ENCODE measurements at places on chromosomes 13 and 19.

DNA sequence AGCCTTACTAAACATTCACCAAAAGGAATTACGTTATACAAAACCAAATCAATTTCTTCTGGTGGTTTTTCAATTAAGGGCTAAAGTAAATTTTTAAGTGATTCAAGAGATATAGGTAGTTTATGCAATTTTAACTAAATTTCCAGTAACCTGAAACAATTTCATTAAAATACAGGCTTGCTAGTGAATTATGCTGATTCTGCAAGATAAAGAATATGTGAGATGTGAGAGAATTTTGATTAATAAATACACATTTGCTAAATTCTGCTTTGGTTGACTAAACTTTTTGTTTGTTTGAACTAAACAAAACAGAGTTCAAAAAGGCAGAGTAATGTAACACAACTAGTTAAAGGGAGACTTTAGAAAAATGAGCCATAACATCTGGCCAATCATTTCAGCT is 27.1 kb downstream of the FGF14 start:
- no peak for DNase-seq

DNA sequence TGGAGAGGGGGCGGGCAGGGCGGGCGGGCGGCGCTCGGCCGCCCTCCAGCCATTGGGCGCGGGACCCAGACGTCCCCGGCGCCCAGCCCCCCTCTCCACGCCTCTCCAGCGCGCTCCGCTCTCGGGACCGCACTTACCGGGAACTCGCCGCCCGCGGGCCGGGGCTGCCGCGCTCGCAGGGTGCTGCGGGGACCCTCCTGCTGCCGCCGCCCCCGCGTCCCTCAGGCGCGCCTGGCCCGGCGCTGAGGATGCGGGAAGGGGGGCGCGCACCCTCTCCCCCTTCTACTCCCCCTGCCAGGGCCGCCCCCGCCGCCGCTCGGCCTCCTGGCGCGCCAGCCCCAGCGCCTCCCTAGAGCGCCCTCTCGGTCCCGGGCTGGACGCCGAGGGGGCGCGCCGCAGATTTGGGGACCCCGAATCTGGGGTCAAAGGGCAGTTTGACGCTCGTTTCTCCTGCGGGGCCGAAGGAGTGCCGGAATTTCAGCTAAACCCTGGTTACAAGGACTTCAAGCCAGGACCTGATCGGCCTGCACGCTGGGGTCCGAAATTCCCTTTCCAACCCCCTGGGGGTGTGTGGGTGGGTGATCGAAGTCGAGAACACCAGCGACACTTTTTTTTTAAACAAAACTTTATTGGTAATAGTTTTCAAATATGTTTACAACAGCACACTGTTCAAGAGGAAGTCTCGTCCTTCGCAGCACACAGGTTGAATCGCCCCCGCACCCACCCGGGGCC is 696 bp upstream of the SAMD1 start:
- peak; percentile 90 for DNase-seq

GRCh38 chr13:98482476-98483444 is 94.1 kb downstream of the STK24 start:
- DNase-seq: peak; percentile 61

GRCh38 chr13:29761815-29762214 is 88.6 kb downstream of the UBL3 start:
- DNase-seq: no peak

GRCh38 chr19:40752257-40752781 is 1.3 kb downstream of the SNRPA start:
- no peak for DNase-seq

DNA sequence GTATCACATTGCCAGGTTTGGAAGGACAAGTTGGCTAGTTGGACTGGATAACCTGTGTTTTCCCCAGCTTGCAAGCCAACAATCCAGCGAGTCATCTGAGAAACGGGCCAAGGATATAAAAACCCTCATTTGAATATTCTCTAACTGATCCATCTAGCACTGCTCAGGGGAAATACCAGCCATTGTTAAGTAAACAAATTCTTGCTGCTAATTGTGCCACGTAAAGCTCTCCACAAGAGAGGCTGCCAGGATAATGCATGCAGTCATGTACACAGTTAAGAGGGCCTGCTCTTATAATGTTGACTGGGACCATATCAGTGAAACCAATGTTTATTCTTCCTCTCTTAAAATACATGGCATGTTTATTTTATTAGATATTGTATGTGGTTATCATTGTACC is 663.2 kb upstream of the SGCG start:
- DNase-seq: no peak

- no peak for DNase-seq
These were observed 88.1 kb downstream of the SHISA2 start for GRCh38 chr13:25963674-25964073.

DNA sequence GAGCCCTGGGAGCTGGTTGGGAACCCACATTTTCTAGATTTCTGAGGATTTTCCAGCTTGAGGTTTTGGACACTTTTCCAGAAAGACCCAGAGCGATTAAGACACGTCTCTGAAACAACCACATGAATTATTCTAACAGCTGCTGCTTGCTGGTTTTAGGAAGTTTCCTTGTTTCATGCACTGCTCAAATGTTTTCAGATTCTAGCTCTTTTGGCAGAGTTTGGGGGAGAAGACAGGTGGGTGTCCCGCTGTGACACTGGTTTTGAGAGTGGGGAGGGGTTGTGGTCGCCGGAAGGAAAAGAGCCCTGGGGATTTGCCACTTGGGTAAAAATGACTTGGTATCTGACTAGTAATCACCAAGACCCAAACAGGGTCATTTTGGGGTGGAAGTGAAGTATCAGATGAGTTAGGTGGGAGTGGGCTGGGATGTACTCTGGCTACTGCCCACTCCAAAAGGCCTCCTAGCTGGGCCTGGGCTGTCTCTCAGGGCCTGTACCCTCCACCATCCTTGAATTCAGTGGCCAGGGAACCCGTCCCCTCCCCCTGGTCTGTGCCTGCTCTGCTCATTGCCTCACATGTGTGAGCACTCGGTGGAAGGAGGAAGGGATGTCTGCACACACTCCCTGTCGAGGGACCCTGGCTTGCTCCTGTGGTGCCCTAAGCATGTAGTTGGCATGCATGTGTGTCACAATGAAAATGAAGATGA is 13.2 kb downstream of the GATAD2A start:
- no peak for DNase-seq

GRCh38 chr13:35723821-35724220 is 247.3 kb upstream of the MAB21L1 start:
- no peak for DNase-seq

- no peak for DNase-seq
These were observed at the start of gene NALCN for GRCh38 chr13:101416181-101417042. Gene NALCN (minus strand): TSS chr13:101416508. CDS start chr13:101399126, 17,382 bp downstream.

DNA sequence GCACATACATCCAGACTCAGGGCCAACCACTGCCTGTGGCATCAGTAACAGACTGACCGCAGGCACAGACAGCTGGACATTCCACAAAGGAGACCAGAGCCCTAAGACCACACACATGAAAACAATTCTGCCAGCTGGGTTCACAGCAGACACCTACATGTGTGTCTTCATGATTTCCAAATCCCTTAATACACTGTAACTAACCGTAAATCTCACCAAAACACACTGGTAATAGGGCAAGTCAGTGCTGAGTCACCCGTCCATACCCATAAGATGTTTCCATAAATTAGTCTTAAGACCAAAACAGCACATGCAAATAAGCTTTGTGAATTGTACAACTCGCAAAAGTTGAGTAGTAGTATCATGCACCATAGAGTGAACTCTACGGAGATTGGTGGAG is 65.4 kb downstream of the TUBGCP3 start:
- DNase-seq: no peak

DNA sequence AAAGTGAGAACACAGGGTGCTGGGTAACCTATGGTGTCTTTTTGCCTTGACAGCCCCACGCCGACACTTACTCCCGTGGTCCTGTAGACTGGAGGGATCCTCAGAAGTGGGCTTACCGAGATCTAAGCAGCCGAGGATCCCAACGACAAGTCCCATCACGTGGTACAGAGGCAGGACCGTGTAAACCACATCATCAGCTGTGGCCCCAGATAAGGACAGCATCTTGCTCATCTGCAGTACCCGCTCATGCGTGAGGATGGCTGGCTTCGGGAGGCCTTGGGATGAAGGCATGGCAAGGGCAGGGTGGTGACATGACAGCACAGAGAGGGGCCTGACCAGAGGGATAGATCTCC is 2.1 kb downstream of the SLC27A5 start:
- DNase-seq: no peak

GRCh38 chr13:71499944-71500514 is 367.0 kb downstream of the DACH1 start:
- no peak for DNase-seq

DNA sequence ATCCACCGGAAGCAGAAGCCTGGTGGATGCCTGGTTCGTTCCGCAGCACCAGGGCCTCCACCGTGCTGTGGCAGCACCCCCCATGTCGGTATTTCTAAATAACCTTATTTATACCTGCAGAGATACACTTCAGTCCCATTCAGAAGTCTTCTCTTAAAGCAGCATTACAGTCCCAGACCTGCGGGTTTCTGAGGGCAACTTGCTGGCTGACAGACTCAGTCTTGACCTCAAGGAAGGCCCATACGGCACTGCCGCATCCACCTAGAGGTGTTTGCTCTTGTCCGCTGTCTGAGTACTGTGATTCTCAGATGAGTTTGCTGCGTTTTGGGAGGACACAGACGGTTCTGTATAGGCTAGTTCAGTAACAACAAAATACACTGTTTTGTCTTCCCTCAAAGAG is 16.9 kb upstream of the TEX29 start:
- DNase-seq: no peak

All from activated effector memory CD4-positive, alpha-beta T cell treated with anti-CD3 and anti-CD28 coated beads, Interleukin-2, amount 50 U/mL, for 16 hours (primary cell).